ENCODE measurements at places on chromosomes 3 and 15.

DNA sequence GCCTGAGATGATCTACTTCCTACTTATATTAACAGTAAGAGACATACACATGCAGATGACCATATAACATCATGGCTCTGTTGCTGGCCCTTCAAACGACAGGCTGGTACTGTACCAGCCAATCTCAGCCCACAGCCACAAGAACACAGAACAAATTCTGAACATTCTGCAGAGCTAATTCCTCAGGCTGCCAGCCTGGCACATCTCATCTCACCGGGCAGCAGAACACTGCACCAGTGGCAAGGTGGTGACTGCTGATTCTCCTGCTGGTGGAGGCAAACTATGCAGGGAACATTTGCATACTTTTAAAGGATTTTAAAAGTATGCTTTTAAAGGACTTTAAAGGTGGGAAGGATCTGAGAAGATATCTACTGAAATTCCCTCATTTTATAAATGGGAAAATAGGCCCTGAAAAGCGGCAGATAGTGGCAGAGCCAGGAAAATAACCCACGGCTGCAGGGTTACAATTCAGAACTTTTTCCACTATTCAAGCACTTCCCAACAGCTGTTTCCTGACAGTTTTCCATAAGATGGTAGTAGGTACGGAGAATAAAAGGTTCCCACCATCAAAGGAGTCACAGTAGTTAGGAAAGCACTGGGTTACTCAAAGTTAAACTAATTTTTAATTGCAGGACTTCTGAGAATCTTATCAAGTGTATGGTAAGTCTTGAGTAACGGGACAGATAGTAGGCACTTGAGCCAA is 37.3 kb downstream of the SUMF1 start:
- no peak for DNase-seq

- DNase-seq = no peak
Observed at GRCh38 chr3:142127941-142128658, 21.2 kb downstream of the TFDP2 start.

- no peak for DNase-seq
Observed at GRCh38 chr3:85584779-85585356, 626.1 kb downstream of the CADM2 start.

DNA sequence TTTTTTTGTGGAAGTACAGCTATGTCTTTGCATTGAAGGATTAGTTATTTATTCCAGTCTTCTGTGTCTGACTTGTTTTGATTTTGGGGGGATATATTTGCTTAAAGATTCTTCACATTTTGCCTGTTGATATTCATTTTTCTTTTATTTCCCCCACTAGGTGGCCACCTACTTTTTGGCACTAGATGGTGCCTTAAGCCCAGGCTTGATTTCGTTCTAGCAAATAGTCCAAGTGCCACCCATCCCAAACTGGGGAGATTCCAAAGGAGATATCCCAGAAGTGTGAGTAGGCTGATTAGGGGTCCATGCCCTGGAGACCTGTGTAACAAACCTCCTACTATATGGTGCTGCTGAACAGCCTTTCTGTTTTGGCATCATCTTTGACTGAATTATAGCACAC is 80.0 kb upstream of the SPATA16 start:
- DNase-seq = no peak

- peak; percentile 26 for DNase-seq
Observed at GRCh38 chr3:38454884-38455638, 1.4 kb downstream of the ACVR2B start.

- DNase-seq = no peak
Observed at GRCh38 chr3:130918328-130918727, 24.4 kb downstream of the ATP2C1 start.

GRCh38 chr15:78018946-78019644 is 58.4 kb downstream of the TBC1D2B start:
- peak; percentile 86 for DNase-seq

GRCh38 chr3:32725721-32726120 is 40.7 kb downstream of the CNOT10 start:
- DNase-seq = no peak

DNA sequence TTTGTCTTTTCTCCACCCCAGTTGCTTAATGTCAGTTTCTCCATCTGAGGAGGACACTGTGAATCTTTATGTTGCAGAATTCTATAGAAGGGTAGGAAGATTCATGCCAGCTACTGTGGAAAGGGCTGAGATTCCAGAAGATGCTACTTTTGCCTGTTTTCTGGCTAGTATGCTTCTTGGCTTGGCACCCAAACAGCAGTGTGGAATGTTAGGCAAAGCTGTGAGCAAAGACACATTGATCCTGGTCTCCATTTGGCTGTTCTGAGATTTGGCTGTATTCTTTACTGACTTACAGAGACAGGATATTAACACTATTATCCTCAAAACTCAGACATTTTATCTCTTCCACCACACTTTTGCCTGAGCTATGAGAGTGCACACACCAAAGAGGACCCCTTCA is 39.3 kb downstream of the PDHB start:
- DNase-seq = no peak

- DNase-seq = peak; percentile 1
Observed at GRCh38 chr3:76024640-76025039, 239.3 kb upstream of the ZNF717 start.

DNA sequence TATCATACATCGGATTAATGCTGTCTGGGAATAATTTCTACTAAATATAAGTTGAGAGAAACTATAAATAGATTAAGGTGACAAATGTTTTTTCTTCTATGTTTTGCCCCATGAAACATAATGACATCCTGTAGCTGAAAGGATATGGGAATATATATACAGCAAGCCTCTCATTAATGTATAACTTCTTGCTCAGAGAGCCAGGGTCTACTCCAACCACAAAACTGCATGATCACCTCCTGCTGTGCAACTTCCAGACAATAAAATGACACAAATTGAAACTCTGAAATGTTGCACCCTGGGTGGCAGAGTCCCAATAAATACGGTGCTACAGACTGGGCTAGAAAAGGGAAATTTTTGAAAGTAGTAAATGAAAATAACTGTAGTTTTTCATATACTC is 571.9 kb upstream of the CBLB start:
- DNase-seq = no peak
